Activated T-cell treated with anti-CD3 and anti-CD28 coated beads, Interleukin-2, amount 50 U/mL, for 4 hours (primary cell): ENCODE measurements at places on chromosomes 7 and 10. TPM values are rescaled to one million over a fixed set of nuclear protein-coding genes. Genes with fewer than 3 reads are reported as not detected.

DNA sequence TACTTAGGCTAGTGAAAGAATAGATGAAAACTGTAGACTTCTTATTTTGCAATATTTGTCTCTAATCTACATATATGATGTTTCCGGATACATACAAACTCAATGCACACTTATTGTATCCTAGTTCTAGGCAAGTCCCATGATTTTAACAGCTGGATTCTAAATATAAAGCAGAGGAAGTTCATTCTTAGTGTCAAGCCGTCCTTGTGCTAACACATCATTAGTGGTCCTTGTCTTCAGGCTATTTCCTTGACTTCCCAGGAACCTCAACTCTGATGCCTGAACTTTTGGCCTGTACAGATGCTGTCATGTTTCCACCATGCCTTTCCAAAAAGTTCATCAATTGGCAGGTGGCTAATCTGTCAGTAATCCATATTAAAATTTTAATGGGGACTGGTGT, 301.9 kb upstream of the DGKB start:
- DNase-seq = no peak

DNA sequence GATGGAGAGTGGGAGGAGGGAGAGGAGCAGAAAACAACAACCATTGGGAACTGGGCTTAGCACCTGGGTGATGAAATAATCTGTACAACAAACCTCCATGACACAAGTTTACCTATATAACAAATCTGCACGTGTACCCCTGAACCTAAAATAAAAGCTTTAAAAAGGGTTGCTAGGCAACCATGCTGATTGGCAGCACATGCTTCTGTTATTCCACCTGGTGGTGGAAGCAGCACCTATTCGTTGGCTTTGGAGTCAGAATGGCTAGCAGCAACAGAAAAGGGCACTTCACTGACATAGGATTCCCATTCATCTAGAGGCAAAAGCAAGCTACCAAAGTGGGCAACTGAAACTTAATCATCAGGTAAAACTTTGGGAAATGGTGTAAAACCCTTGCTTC, 57.1 kb downstream of the RELN start:
- no peak for DNase-seq

DNA sequence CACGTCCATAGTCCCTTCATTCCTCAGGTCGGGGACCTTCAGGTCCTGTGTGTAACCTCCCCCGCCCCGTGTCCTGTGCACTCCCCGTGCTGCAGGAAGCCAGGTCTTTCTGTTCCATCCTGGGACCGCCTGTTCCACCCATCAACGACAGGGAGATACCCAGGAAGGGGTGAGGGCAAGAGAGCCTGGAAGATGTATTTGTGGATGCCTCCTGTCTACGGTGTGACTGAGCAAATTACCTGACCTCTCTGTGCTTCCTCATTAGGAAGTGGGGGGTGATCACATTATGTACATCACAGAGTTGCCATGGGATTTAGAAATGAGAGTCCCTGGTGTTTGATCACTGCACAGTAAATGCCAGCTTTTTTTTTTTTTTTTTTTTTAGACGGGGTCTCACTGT, 46.3 kb downstream of the GRID2IP start:
- no peak for DNase-seq

DNA sequence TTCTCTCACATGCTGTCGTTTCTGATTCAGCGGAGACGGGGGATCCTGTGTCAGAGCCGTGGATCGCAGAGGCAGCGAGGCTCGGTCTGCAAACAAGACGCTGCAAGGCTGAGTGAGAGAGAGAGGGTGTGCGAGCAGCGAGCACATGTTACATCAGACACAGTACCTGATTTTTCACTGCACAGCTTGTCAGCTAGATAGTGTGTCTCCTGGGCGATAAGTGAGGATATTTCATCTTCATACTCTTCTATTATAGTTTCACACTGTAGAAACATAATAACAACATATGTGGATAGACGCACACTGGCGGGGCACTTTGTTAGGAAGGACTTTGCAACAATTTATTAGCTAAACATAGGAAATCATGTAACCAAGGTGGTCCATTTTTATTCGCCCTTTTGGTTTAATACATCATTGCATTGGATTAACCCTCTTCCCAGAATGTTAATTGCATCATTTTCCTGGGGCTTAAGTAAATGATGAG, 39.5 kb downstream of the CNPY1 start:
- DNase-seq = no peak

GRCh38 chr7:25727446-25727845, 424.6 kb upstream of the NFE2L3 start:
- no peak for DNase-seq

- no peak for DNase-seq
Observed at GRCh38 chr7:35436452-35436851, 182.6 kb upstream of the TBX20 start.

DNA sequence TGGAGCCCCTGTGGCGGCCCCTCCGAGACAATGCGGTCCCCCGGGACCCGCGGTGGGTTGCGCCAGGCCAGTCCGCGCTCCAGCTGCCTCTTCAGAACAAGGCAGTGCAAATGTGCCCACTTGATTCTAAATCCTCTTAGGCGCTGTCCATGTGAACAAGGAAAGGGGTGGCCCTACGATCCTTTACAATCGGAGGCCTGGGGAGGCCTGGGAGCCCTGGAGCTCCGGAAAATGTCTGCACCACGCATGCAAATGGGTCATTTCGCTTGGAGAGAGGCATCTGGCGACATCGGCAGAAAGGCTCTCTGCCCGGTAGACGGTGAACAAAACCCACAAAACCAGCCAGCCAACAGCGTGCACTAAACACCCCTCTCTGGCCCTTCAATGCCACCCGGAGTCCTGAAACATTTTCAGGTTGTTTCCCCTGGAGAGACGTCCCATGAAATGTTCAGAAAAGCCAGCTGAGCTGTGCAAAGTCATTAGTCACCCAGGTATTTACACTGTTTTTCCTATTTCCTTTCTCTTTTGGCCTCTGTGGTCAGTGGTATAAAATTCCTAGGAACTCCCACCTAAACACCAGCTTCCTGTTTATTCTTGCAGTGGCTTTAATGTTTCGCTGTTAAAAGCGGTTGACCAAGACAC, 102.8 kb upstream of the ZNF438 start:
- peak; percentile 8 for DNase-seq

Gene CLRN3
- total RNA-seq = not detected

Gene BHLHA15
- not detected for total RNA-seq

Gene AKR1E2
- 7.9 TPM for total RNA-seq
